ENCODE measurements at places on chromosomes 3 and 15.
A peak's percentile ranks its signal among the peaks of the same experiment; 100 is the strongest.

- DNase-seq = no peak
Measured at GRCh38 chr3:172568701-172569100, 45.5 kb upstream of the TNFSF10 start.

GRCh38 chr3:179281825-179282224, 30.9 kb upstream of the KCNMB3 start:
- no peak for DNase-seq

GRCh38 chr3:101873619-101874018, 24.3 kb downstream of the NFKBIZ start:
- DNase-seq = no peak

DNA sequence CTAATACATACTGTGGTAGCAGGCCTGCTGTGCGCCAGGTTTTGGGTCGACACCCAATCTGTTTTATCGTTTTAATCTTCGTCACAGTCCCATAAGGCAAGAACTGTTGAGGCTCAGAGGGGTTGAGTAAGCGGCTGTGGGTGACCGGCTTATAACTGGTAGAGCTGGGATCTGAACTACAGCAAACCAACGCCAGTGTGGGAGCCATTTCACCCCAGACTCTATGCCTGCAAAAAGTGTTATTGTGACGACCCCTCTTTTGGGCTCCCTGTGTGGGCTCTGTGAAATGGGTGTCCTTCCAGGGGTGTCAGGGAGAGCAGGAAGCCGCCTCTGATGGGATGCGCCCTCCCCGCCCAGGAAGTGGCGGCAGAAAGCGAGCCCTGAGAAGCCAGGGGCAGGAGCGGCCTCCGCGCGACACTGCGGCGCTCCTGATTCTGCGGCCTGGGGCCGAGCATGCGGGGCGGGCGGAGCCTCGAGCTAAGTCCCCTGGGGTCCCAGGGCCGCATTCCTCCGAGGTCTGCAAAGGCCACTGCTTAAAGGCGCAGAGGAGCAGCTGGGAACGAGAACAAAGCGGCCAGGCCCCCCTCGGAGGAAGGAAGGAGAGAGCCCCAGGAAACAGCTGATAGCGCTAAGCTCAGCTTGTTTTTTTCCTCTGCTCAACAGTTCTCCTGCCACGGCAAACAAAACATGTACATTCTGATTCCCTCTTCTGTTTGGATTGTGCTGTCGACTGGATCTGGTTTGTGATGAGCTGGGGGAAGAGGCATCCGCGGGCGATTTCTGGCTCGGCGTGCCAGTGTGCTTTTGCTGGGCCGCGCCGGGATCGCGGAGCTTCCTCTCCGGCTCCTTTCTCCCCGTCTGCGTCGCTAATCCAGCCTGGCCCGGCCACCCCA, 33.9 kb downstream of the GRK7 start:
- DNase-seq = peak; percentile 16

- no peak for DNase-seq
Measured at GRCh38 chr15:25734680-25735355, 128.3 kb downstream of the ATP10A start.

- DNase-seq = peak; percentile 39
Measured at GRCh38 chr15:62059816-62060112, 483 bp downstream of the VPS13C start.

DNA sequence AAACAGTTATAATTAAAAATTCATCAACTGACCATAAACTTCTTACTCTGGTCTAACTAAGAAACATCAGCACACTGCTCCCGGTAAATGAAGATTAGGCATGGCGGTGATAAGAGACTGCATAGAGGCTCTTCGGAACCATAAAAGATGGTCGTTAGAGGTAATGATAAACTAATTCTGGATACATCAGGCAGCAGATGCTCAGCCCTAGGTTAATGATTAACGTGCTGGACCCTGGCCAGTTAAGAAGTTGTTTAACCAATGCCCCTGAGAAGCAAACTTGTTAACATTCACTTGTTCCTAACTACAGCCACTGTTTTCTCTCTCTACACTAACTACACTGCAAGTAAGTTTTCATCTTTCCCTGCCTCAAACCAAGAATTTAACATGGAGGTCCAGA, 111.5 kb downstream of the PDZRN3 start:
- no peak for DNase-seq

GRCh38 chr3:17935222-17935621, 192.8 kb upstream of the TBC1D5 start:
- DNase-seq = no peak
